ENCODE measurements at places on chromosomes 5 and 9. TPM values are rescaled to one million over a fixed set of nuclear protein-coding genes. Genes with fewer than 3 reads are reported as not detected.
A peak's percentile ranks its signal among the peaks of the same experiment; 100 is the strongest.

ST8SIA4 gene
- 12.6 TPM for total RNA-seq

NMUR2 gene
- total RNA-seq, result not detected

CDKN2A gene
- not detected for total RNA-seq

ARHGEF28 gene
- 0.47 TPM for total RNA-seq

DNA sequence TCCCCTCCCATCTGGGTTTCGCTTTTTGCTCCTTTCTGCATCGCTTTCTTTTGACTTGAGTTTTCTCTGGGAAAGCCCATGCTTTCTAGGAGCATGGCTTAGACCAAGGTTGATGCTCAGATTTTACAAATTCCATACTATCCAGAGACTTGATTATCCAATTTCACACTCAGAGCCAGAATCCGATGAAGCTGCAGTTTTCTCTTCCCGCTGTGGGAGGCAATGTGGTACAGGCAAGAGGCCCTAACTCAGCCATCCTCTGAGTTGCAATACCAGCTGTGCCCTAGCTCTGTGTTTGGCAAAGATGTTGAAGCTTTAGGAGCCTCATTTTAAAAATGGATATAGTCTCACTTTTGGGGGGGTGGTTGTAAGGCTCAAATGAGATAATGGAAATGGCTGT is 85.1 kb downstream of the BRINP1 start:
- no peak overlapping the region for H3K27ac ChIP-seq
- peak; percentile 45 for DNase-seq
- H3K36me3 ChIP-seq, result no peaks in the 10 kb centered on the region
- peak overlapping the region; percentile 2 for H3K4me3 ChIP-seq
- H3K27me3 ChIP-seq, result no peaks in the 10 kb centered on the region

DNA sequence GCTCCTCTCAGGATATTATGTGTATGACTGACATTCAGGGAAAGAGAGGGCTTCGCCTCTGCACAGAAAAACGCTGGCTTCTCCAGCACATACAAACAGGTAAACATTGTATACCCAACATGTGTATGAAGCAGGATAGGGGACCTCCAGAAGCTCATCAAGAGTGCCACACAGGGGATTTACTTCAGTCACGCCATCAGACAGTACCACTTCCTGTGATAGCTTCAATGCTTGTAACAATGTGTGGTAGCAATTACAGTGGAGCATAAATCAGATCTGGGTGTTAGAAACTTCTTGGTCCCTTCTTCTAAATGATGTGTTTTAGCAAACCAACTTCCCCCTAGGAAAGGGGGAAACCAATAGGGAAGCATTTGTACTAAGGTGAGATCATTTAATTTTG is 160.8 kb downstream of the TSSK1B start:
- H3K36me3 ChIP-seq, result no peaks in the 10 kb centered on the region
- H3K27ac ChIP-seq, result no peak overlapping the region
- no peak for DNase-seq
- H3K4me1 ChIP-seq, result peaks cover 32% of the 10 kb centered on the region

DNA sequence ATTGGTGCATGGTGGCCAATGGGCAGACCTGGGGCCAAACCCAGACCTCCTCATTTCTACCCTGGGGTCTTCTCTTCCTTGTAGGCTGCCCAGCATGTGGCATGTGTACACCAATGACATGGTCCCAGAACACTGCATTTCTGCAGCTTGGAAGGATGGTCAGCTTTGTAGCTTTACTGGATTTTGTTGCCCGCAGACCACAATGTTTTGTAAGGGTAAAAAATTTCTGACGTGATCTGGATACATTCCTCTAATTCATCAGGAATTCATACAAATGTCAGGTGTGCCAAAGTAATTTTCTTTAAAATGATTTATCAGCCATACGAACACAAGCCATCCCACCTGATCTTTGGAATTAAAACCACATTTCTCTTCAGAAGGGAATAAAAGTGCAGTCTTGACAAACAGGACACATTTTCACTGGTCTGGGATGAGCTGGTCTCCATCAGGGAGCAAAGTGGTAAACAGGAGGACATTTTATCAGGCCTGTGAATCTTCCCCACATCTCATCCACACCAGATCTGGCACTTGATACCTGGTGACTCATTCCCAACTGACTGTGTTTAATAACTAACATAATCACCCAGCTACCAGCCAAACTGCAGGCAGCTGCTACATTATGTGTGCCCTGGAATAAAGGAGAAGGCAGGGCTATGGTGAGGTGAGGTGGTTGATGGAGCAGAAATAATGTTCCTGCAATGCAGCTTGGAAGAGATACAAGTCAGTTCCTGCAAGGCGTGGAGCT is 103.9 kb downstream of the SPOCK1 start:
- H3K36me3 ChIP-seq, result peaks cover 5% of the 10 kb centered on the region
- no peak overlapping the region for H3K4me3 ChIP-seq
- DNase-seq, result no peak
- H3K27ac ChIP-seq, result no peak overlapping the region

- no peak overlapping the region for H3K27ac ChIP-seq
- no peak for DNase-seq
- H3K27me3 ChIP-seq, result peaks cover 7% of the 10 kb centered on the region
These were observed 38.4 kb downstream of the UBE2QL1 start for GRCh38 chr5:6487081-6487480.

GRCh38 chr5:17441351-17441750 is 56.7 kb upstream of the TAF11L2 start:
- DNase-seq, result no peak
- H3K4me1 ChIP-seq, result no peaks in the 10 kb centered on the region
- H3K4me3 ChIP-seq, result no peak overlapping the region
- H3K36me3 ChIP-seq, result peaks cover 26% of the 10 kb centered on the region

DNA sequence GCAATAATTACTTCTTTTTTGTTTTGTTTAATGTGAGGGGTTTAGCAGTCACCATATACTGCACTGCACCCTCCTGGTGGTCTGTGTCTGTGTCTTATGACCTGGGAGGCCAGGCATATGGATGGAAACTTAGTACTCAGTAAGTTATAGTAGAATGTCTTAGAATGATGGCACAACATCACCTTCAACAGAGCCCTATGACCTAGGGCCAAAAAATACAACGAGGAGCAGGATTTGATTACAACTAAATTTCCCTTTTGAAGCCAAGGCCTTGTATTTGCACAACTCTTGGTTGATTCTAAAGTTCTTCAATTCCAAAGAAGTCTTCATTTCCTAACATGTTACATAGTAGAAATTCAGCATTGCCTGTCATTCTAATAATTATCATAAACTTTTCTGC is 422.1 kb upstream of the PIK3R1 start:
- H3K27ac ChIP-seq, result no peak overlapping the region
- H3K27me3 ChIP-seq, result no peaks in the 10 kb centered on the region
- no peaks in the 10 kb centered on the region for H3K4me1 ChIP-seq
- DNase-seq, result no peak
- H3K36me3 ChIP-seq, result peaks cover 3% of the 10 kb centered on the region

- H3K36me3 ChIP-seq, result no peaks in the 10 kb centered on the region
- no peak overlapping the region for H3K4me3 ChIP-seq
- no peak for DNase-seq
- H3K27me3 ChIP-seq, result no peaks in the 10 kb centered on the region
- H3K4me1 ChIP-seq, result no peaks in the 10 kb centered on the region
These were observed 42.0 kb downstream of the NR3C1 start for GRCh38 chr5:143361438-143361837.

DNA sequence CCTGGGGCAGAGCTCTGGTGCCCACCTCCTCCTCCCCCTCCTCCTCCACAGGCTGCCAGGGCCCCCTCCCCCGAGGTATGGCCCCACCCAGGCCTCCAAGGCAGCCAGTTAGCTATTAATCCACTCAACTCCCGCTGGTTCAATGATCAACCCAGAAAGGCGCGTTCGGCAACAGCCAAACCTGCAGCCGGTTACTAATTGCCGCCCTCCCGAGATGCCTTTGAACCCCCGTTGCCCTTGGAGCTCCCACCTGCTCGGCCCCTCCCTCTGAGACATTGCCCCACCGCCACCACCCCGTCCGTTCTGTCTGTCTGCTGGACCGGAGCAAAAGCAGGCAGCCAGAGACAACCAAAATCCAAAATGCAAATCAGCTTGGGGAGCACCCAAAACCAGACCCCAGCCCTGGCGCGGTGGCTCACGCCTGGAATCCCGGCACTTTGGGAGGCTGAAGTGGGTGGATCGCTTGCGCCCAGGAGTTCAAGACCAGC is 25.8 kb downstream of the NOTCH1 start:
- H3K27me3 ChIP-seq, result peaks cover 4% of the 10 kb centered on the region
- H3K36me3 ChIP-seq, result no peaks in the 10 kb centered on the region
- no peak overlapping the region for H3K27ac ChIP-seq
- H3K4me1 ChIP-seq, result peaks cover 6% of the 10 kb centered on the region
- no peak for DNase-seq

All from glutamatergic neuron (in vitro differentiated cells).